ENCODE measurements at places on chromosomes 6 and 20. TPM values are rescaled to one million over a fixed set of nuclear protein-coding genes. Genes with fewer than 3 reads are reported as not detected.

- no peak for DNase-seq
Observed at GRCh38 chr20:53224851-53225250, 252.7 kb downstream of the TSHZ2 start.

- DNase-seq: no peak
Observed at GRCh38 chr20:53826597-53827291, 233.1 kb upstream of the ZNF217 start.

- no peak for DNase-seq
Observed at GRCh38 chr6:40499215-40499614, 87.9 kb downstream of the LRFN2 start.

DNA sequence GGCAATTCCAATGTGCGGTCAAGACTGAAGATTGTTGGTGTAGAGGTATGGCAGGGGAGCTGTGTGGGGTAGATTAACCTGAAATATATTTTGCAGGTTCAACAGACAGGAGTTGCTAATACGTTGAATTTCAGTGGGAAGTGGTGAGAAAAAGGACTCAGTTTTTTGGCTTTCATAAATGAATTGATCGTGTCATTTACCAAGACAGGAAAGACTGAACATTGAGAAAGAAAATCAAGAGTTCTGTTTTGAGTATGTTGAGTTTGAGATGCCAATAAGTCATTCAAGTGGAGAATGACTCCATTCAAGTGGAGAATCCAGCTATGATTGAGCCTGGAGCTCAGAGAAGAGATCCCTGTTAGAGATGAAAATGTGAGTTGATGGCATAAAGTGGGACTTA, 31.1 kb downstream of the NFYA start:
- no peak for DNase-seq

DNA sequence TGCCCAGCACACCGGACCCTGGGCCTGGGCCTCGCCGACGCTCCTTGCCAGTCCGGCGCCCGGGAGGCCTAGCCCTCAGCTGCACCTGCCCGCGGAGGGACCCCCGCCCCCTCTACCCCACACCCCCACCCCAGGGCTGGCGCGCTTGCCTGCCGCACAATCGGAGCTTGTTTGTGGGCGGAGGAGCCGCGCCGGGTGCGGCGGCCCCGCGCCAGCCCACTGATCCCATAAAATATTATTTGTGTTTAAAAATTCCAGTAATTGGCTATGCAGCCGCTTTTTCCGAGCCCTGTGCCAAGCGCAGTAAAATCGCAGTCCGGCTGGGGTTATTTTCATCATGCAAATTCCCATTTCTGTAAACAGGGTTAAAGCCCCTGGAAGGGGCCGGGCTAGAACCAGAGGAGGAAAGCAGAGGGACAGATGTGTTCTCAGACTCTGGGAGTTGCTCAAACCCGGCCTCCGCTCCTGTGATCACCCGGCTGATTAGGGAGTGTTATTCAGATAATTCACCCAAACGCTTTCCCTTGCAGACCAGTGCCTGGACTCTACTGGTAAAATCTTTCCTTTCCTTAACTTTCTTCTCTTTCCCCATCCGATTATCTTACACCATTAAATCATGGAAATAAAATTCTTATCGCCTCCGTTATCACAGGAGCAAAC, 93.1 kb downstream of the NCR2 start:
- DNase-seq: no peak

GRCh38 chr20:57573894-57574293, 13.0 kb downstream of the PCK1 start:
- no peak for DNase-seq

Gene CYP24A1
- total RNA-seq: 0.72 TPM

Measured in CD4-positive, CD25-positive, alpha-beta regulatory T cell (primary cell).